Brain microvascular endothelial cell (primary cell): ENCODE measurements at places on chromosomes 6 and 20.

GRCh38 chr6:61887423-61887822 lies 398.6 kb downstream of the KHDRBS2 start:
- no peak for DNase-seq

GRCh38 chr6:1312473-1313367 lies 822 bp downstream of the FOXQ1 start:
- DNase-seq: no peak

DNA sequence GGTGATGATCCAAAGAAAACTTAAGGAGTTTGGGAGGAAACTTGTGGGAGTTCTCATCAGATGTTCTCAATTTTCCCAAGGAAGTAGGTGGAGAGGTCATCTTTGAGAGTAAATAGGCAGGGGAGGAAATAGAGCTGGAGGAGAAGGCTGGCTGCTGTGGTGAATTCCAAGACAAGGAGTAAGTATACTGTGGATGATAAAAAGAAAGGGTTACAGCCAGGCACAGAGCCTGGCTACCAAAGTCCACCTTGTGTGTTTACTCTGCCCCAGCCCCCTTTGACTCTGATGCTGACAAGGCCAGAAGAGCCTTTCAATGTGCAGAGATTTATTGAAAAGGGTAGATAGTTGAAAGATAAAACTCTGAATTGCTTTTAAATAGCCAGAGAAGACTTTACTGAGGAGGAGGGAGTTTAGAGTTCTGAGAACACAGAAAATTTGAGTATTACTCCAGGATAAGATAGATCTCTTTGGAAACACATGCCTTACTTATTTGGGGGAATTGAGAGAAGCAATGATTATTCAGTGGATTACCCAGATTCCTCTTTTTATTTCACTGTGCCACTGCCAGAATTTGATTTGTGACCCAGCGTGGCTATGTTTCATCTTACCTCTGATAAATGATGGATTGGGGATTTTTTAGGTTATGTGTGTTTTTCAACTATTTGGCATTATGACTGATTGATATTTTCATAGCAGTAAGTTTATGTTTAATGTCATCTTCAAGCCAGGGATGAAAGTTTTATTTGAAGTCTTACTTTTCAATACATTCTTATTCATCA lies 182.6 kb upstream of the JAG1 start:
- no peak for DNase-seq

GRCh38 chr6:39964094-39964493 lies 29.8 kb upstream of the MOCS1 start:
- DNase-seq: no peak

DNA sequence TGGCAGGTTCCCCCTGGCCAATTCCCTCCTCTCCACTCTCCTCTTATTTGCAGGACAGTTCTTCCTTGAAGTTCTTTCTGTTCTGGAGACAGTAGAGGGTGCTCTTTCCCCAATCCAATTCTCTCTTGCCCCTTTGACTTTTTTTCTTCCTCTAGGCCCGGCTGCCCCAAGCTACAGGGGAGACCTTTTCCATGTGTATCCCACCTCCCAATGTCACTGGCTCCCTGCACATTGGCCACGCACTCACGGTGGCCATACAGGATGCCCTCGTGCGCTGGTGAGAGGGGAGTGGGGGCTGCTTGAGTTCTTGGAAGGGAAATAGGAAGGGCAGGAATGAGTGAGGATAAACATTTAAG lies 1.5 kb downstream of the VARS2 start:
- peak; percentile 36 for DNase-seq

DNA sequence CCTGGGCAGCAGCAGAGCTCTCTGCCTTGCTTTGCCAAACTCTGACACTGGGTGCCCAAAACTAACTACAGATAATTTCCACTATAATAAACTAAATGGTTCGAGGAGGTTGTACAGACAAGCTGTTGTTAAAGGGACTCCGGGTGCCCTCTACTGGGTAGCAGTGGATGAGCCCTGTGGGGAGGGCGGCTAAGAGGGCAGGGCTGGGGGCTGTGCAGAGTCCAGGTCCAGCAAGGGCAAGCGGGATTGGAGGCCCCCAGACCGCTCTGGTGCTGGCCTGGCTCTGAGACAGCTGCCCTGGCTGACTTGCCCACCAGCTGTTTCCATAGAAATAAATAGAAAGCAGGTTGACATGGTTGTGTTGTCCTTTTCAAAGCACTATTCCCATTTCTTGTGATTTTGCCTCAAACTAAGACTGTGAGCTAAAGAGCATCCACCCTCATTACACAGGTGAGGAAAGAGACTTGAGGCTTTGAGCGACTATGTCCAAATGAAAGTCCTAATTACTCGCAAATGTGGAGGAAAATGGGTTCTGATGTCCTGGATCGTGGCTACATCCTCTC lies 167.6 kb upstream of the CST7 start:
- no peak for DNase-seq

- DNase-seq: no peak
These were observed 207.1 kb upstream of the HTR1E start for GRCh38 chr6:86730216-86730615.

DNA sequence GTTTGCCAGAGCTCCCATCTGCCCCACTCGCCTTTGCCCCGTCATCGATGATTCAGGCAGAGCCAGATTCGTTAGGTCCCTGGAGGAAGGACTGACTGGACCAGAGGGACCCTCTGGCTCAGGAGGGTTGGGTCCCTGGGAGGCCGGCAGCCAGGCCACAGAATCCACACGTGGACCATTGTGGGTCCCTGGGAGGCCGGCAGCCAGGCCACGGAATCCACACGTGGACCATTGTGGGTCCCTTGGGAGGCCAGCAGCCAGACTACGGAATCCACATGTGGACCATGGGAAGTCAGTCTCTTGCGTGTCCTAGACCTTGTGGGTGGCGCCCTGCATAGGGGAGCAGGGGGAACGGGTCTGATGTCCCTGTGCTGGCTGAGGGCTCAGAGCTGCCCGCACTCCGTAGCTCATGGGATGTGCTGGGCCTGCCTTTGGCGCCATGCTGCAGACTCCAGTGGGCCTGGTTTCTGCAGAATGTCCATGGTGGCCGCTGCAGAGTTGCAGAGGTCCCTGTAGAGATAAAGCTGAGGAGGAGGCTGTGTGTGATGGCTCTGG lies 23.5 kb downstream of the UCKL1 start:
- DNase-seq: no peak

- no peak for DNase-seq
These were observed 18.7 kb downstream of the LEMD2 start for GRCh38 chr6:33770124-33770832.

DNA sequence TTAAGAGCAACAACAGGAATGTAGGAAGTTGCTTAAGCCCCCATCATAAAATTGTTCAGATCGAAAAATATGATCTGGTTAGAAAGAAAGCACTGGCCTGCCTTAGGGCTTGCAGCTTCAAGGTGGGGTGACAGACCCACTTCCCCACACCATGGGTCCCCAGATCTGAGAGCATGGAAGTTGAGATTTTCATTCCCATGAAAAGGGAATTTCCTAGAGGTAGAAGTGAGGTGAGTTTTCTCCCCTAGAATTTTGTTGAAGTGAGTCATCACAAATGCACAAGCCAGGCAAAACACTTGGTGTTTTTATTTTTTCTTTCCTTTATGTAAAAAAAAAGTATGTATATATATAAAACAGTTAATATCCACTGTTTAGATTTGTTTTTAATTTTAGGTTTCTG lies 213.6 kb upstream of the SUPT3H start:
- DNase-seq: no peak

GRCh38 chr6:126170433-126170832 lies 169.5 kb upstream of the CENPW start:
- DNase-seq: no peak

GRCh38 chr6:117547688-117548621 lies 54.4 kb downstream of the GOPC start:
- DNase-seq: peak; percentile 35

GRCh38 chr20:34567892-34568865 lies 9.7 kb downstream of the MAP1LC3A start:
- no peak for DNase-seq

DNA sequence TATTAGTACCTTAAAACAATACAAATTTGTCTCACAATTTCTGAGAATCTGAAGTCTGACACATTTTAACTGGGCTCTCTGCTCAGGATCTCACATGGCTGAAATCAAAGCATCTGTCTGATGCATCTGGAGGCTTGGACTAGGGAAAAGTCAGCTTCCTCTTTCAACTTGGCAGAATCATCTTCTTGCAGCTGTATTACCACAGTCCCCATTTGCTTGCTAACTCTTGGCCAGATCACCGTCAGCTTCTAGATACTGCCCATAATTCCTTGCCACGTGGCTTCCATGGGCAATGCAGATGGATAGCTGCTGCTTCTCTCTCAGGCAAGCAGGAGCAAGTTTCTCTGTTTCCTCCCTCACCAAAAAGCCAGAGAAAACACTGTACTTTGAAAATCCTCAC lies 1106.4 kb upstream of the CITED2 start:
- DNase-seq: no peak

- DNase-seq: no peak
These were observed 555.5 kb downstream of the PTPRT start for GRCh38 chr20:42634156-42634555.

DNA sequence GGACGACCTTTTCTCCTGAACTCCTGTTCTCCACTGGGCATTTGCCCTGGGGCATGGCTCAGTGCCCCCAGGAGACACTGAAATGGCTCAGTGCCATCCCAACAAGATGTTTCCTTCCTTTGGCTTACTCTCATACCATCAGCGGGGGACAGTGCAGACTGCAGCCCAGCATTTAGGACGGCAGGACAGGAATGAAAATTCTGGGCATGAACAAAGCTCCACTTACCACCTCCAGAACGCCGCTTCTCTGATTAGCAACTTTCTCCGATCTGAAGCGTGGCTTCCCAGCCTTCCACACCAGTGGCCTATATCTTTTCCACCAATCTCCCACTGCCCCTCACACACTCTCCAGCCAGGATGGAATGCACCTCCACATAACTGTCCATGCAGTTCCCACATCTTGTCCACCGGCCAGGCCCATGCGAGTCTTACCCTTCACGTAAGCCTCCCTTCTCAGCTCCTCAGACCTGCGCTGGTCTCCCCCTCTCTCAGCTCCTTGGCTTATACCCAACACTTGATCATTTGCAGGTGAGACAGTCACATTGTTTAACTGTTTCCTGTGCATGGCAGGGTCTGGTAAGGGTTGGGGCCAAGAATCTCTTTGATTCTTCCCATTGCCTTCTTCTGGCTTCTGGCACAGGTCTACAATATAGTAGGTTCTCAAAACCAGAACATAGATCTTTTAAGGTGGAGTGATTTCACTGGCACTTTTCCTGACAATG lies 114.5 kb downstream of the FYN start:
- DNase-seq: no peak
